Ammon's horn (tissue), 1 donor: ENCODE measurements at places on chromosomes 2 and 18.

DNA sequence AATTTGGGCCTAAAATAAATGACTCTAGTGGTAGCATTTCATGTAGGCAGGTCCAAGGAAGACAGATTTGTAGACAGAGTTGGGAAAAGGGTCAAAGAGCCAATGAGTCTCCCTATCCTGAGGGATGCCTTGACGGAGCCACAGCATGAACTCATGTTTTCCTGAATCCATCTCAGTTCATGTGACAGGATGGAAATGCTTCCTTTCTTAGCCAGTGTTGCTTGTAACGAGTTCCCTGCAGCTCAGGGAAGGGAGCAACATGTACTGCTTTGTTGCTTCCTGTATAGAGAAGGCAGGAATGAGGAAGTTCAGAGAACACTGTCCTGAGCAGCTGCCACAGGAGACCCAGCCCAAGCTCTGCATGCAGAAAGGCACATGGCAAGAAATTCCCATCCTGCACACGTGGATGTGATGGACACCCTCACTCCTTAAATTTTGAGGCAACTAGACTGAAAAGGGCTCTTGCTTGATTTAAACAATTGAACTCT lies 27.9 kb downstream of the TMEM17 start:
- DNase-seq: peak; percentile 53

DNA sequence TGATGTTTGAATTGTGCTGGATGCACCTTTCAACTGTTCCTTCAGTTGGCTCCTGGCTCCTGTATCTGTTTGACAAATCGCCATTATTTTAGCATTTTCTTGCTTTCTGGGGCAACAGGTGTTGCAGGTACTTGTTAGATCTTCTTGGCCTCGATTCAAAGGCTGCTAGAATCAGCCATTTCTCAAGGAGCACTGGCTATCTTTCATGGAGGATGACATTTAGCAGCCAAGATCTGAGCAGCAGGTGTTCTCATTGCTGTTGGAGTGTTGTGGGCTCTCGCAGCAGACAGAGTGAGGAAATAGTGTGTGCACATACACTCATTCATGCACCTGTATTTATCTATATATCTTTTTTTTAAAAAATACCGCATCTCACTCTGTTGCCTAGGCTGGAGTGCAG lies 52.2 kb downstream of the INPP5D start:
- DNase-seq: no peak

DNA sequence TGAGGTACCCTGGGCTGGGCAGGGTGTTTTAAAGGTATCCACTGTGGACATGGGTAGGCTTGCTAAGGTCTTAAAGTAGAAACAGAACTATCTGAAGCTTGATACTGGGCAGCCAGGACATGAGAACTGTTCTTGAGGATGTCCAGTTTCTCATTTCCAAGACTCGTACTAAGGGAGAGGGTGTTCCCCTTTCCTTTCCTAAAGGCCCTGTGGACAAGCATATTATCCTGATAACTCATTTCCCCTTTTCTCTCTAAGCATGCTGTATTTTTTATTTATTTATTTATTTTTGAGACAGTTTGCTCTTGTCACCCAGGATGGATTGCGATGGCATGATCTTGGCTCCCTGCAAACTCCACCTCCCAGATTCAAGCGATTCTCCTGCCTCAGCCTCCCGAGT lies 273.6 kb downstream of the PRKCE start:
- DNase-seq: no peak

GRCh38 chr2:205261516-205262020 lies 420.7 kb upstream of the NRP2 start:
- DNase-seq: no peak

DNA sequence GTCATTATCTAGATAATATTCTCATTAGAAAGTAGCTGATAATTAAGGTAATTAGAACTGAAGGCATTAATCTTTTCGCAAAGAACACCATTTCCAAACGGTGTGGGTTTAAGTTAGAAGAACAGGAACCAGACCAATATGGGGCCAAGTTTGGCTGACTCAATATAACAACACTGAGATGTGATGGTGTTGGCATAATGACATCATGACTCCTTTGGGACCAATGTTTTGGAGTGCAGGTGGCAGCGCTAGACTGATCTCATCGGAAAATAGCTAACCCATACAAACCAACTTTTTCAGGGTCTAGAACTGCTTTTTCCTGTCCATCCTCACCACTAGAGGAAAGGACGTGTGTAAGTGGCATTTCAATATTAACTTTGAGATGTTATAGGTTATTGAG lies 1171.7 kb upstream of the ZEB2 start:
- no peak for DNase-seq

DNA sequence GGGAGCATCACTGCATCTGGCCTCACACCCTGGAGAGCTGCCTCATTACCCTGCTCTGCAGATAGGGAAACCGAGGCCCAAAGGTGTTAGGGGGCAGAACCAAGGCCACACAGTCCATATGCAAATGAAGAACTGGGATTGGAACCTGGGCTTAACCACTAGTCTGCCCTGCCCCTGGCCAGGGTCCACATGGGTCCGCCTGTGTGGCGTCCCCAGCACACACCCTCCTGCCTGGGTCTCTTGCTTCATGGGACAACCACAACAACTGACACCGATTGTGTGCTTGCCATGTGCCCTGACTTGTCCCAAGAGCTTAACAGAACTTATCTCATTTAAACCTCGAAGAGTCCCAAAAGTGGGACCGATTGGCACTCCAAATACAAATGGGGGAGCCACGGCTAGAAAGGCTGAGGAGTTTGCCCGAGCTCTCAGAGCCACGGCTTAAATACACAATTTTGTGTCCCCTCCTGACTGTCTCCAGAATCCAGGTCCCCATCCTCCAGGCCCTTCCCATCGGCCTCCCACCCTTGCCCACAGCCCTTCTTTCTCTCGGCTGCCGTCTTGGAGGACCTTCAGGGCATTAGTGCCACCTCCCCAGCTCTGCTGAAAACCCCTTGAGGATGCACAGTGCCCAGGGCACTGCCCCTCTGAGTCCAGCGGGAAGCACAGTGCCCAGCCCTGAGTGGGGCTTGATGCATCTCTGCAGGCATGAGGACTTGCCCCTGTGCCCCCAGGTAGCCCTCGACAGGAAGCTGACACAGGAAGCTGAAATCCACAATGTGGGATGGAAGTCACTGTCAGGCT lies 5.8 kb upstream of the DUSP2 start:
- no peak for DNase-seq

GRCh38 chr2:11652553-11652952 lies 17.4 kb downstream of the NTSR2 start:
- peak; percentile 81 for DNase-seq

GRCh38 chr2:23524261-23524706 lies 139.3 kb downstream of the KLHL29 start:
- DNase-seq: no peak

- DNase-seq: no peak
Measured at GRCh38 chr18:39909706-39910105, 2045.3 kb upstream of the PIK3C3 start.

DNA sequence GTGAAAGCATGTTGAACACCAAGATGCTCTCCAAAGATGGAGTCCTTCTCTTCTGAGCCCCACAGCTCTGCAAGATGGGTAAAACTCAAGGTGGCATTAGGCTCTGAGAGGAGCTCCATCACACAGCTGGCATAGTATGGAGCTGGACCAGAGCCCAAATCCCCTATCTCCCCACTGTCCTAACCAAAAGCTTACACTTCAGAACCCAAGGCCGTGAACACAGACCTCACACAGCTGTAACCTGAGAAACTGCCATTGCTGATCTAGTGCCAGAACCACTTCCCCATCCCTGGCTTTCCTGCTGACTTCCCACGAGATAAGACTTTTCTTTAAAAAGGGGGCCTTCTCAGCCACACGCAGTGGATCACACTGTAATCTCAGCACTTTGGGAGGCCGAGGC lies 25.0 kb downstream of the TTC32 start:
- no peak for DNase-seq

- no peak for DNase-seq
Measured at GRCh38 chr2:198385856-198386255, 581.5 kb downstream of the PLCL1 start.

DNA sequence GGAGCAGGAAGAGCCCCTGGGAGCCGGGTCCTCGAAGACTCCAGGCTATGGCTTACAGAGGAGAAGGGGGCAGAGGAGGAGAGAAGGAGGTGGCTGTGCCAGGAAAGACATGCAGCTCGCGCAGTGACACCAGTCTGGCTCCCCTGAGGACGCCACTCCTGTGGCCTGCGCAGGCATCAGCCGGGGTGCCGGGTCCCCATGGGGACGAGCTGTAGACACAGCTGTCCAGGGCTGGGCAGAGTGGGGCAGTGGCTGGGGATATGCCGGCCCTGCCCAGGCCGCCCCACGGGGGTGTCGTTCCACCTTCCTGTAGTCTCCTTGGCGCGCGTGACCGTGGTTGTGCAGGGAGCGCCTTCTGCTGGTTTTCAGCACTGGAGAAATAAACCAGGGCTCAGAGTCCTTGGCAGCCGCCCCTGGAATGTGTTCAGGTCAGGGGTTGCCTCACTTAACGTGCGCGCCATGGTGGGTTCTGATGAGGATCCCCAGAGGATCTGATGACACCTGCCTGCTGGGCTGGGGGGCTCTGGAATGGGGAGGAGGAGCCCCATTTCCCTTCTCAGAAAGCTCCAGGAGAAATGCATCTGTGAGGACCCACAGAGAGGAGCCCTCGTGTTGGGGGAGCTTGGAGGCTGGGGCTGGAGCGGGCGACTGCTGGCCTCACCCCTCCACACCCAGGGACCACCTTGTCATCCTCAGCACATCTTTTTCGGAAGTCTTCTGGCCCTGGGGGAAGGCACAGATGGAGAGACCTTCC lies 26.7 kb downstream of the RAMP1 start:
- DNase-seq: no peak

DNA sequence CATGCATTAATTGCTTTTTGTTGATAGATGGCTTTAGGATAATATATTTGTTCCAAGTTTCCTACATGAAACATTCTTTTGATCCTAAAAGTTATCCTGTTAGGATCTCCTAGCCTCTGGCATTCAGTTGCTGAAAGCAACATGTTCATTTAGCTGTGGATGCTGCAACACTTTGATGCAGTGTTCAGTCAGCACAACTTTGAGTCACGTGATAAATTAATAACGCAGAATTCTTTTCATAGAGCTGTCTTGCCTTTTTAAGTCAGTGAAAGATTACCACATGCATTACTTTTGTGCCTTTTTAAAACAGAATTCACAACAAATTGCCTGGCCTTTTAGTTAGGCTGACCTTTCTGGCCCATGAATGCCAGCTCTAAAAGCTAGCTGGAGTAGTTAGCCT lies 1467.9 kb upstream of the ZEB2 start:
- DNase-seq: no peak

- no peak for DNase-seq
Measured at GRCh38 chr2:215861607-215862350, 151.6 kb downstream of the MREG start.

DNA sequence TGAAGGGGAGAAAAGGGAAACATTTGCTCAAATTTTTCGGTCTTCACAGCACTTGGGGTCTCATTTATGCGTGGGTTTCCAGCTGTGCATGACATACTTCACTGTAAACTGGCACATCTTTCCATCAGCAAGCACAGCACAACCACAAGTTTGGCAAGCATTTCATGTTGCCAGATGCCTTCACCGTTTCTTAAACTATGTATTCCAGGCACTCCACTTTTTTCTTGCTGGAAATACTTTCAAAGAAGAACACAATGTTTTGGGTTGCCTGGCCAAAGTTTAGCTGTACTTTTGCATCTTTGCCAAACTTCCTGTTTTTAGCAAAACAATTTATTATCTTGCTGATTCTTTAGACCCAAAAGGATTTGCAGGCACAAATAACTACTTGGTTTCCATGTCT lies 194.6 kb upstream of the MEIS1 start:
- peak; percentile 22 for DNase-seq
